Stimulated activated memory B cell treated with anti-CD40 and anti-IgM and Interleukin-4, amounts not matched to agents 10 μg/mL and 1 μg/mL and 100 μg/mL, for 72 hours (primary cell): ENCODE measurements at places on chromosomes 2 and 18.

DNA sequence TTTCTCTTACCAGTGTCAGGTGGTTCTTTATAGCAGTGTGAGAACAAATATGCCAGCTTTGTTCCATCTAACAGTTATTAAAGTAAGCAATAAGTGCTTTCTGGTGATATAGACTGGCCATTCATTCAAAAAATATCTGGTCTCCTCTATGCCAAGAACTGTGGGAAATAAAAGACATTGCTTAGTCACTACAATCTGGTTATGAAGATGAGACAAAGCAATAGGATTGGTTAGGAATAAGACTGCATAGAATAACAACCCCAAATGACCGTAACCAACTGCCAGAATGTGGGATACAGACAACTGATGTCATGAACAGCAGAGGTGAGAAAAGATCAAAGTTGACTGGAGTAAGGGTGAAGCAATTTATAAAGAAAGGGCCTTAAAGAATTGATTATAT lies 83.8 kb downstream of the MBD2 start:
- no peak for ATAC-seq

DNA sequence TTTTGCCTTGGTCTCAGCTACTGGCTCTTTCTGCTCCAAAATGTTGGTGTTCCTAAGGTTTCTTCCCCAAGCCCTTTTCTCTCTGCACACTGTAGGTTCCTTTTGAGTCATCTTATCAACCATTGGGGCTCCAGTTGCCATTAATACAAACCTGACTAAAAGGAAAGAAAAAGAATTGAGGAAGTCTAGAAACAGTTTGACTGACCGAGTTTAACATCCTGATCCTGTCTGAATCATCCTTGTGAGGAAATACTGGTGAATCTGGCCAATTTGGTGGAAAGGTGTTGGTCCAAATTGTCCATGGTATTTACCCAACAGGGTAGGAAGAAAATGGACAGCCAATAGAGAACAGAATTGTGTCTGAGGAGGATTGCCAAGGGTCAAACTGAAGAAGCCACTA lies 38.3 kb downstream of the CRYGD start:
- ATAC-seq, result no peak

GRCh38 chr2:12116228-12116750 lies 369.9 kb downstream of the LPIN1 start:
- peak; percentile 94 for ATAC-seq

GRCh38 chr2:201820383-201821007 lies 14.2 kb downstream of the CDK15 start:
- ATAC-seq, result no peak
